H1 (cell line): ENCODE measurements at places on chromosomes 4 and X. TPM values are rescaled to one million over a fixed set of nuclear protein-coding genes. Genes with fewer than 3 reads are reported as not detected.

- no peak overlapping the region for H3K4me3 ChIP-seq
- no peak for DNase-seq
- peaks cover 3% of the 10 kb centered on the region; the same call in 1 of the 2 replicates for H3K4me1 ChIP-seq
- H3K36me3 ChIP-seq = no peaks in the 10 kb centered on the region
- no peak overlapping the region for H3K27ac ChIP-seq
- no peaks in the 10 kb centered on the region; the same call in 1 of the 2 replicates for H3K27me3 ChIP-seq
Measured at GRCh38 chr4:5018096-5018495, 1.2 kb downstream of the CYTL1 start.

DNA sequence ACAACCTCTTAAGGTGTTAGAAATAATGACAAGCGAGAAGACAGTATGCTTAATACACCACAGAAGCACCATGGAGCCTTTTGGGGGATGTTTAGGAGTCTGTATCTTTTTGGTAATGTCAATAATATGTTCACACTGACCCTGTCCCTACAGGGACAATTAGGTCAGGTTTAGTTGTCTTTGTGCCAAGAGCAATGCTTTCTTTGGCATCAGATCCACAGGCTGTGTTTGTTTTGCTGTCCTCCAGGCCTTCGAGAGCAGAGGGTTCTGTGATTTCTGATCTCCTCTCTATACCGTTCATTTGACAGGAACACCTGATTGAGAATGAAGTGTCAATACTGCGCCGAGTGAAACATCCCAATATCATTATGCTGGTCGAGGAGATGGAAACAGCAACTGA, 153.8 kb downstream of the DCLK2 start:
- no peak for DNase-seq
- no peaks in the 10 kb centered on the region for H3K27me3 ChIP-seq
- H3K27ac ChIP-seq = no peak overlapping the region
- H3K36me3 ChIP-seq = no peaks in the 10 kb centered on the region
- no peak overlapping the region for H3K4me3 ChIP-seq
- H3K4me1 ChIP-seq = 0 out of 2 replicates have a peak, but pooled peaks cover 3% of the 10 kb centered on the region

Gene ANOS1
- polyA plus RNA-seq = 20.6 and 34.4 TPM in 2 replicates

DNA sequence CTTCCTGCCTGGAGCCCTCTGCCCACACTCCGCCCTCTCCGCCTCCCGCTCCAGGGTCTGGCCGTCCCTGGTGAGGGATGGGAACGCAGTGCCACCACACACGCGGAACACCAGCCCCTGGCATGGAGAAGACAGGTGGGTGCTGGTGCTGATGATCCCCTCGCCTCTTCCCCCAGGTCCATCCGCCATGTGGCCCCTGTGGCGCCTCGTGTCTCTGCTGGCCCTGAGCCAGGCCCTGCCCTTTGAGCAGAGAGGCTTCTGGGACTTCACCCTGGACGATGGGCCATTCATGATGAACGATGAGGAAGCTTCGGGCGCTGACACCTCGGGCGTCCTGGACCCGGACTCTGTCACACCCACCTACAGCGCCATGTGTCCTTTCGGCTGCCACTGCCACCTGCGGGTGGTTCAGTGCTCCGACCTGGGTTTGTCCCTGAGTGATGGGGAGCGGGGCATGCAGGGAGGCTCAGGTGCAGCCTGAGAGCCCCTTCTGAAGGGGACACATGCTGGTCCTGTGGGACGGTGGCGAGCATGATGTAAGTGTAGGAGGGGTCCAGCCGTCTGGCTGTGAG, 9.8 kb downstream of the BGN start:
- H3K4me3 ChIP-seq = no peak overlapping the region
- H3K27ac ChIP-seq = no peak overlapping the region
- DNase-seq = no peak
- no peaks in the 10 kb centered on the region for H3K27me3 ChIP-seq

GRCh38 chr4:123659730-123660129, 263.1 kb downstream of the SPRY1 start:
- no peaks in the 10 kb centered on the region for H3K4me1 ChIP-seq
- DNase-seq = no peak
- no peak overlapping the region for H3K4me3 ChIP-seq

DNA sequence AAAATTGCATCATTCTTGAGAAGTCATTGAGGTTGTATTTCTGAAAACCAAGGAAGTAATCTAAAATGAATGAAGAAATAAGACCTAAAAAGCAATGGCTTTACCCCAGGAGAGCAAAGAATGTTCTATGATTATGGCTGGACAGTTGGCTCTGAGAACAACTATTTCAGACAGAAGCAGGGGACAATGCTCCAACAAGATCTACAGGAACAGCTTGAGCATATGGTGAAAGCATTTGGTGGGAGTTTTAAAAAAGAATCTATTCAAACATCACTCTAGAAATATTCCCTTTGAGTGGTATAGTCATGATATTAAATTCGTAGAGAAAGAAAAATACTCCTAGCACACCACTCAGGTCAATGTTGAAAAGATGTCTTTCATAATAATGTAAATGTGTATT, 26.7 kb downstream of the DYNLT3 start:
- H3K36me3 ChIP-seq = no peaks in the 10 kb centered on the region
- DNase-seq = no peak
- H3K4me3 ChIP-seq = no peak overlapping the region
- no peaks in the 10 kb centered on the region for H3K4me1 ChIP-seq
- H3K27me3 ChIP-seq = no peaks in the 10 kb centered on the region

DNA sequence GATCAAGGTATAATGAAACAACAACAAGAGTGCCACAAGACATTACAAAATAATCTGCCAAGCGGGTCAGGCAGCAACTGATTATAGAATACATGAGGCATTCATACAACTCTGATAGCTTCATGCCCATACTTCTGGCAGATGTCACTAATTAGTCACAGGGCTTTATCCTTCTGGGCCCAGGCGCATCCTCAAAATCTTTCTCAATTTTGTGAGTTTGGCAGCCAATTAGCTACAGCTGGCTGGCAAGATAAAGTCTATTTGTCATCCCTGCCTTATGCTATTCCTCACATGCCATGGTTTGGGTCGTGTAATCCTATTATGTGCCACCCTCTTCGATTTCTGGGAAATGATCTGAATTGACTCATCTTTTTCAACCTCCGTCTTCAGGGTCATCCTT, 254.3 kb downstream of the PACRGL start:
- no peak overlapping the region for H3K27ac ChIP-seq
- H3K4me3 ChIP-seq = no peak overlapping the region
- DNase-seq = no peak

DNA sequence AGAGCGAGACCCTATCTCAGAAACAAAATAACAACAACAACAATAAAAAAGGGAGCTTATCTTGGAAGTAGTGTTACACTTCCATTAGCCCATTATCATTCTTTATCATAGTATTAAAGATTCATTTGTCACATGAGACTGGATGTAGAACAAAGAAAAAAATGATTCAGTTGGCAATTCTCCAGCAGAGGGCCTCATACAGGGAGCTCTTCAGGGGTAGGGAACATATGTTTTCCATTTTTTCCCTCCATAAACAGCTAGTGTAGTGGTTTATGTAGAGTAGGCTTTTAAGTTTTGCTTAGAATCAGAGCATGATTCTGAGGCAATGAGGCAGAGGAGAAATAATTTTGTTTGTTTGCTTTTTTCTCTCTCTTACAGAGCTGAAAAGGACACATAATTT, 5.8 kb downstream of the CPE start:
- no peaks in the 10 kb centered on the region for H3K36me3 ChIP-seq
- no peak overlapping the region for H3K27ac ChIP-seq
- H3K4me3 ChIP-seq = no peak overlapping the region
- no peaks in the 10 kb centered on the region for H3K4me1 ChIP-seq

DNA sequence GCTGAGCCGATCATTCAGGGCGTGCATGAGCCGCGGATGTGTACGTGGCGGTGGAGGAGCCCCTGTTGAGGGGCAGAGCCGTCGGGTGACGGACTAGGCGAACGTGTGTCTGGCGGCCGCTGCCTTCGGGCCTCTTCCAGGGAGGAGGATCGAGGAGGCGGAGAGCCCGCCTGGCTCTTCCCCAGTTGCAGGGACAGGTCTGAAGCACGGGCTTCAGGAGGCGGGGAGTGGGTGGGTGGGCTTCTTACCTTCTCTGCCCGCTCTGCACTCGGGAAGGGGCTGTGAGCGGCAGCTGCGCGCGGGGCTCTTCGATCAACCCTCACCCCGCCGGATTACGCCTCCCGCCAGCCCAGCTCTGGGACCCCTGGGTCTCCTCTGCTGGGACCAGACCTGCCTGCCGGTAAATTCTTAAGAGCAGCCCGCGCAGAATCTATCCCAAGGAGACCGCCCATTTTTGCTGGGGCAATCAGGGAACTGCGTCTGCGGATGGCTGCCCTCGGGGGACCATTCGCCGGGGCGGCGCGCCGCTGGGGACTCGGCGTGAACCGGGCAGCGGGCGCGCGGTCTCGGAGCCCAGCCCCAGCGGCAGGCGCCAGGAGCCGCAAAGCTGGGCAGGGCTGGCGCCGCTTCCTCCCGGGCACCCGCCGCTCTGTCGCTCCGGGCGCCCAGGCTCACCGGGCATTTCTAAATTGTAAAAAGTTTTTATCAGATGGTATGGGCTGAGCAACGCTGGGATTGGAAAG, 4.9 kb downstream of the PLAC8 start:
- H3K4me1 ChIP-seq = peaks cover 5% of the 10 kb centered on the region
- no peaks in the 10 kb centered on the region for H3K36me3 ChIP-seq
- H3K27me3 ChIP-seq = peaks cover 5% of the 10 kb centered on the region
- H3K27ac ChIP-seq = no peak overlapping the region; the same call in 1 of the 2 replicates
- no peak for DNase-seq

- H3K27ac ChIP-seq = no peak overlapping the region
- H3K27me3 ChIP-seq = no peaks in the 10 kb centered on the region
- no peak overlapping the region for H3K4me3 ChIP-seq
- H3K36me3 ChIP-seq = no peaks in the 10 kb centered on the region
Measured at GRCh38 chr4:39178706-39179105, 3.6 kb upstream of the WDR19 start.

- H3K27me3 ChIP-seq = no peaks in the 10 kb centered on the region
- H3K27ac ChIP-seq = no peak overlapping the region
Measured at GRCh38 chr4:113638562-113638832, 123.0 kb downstream of the CAMK2D start.

- H3K4me3 ChIP-seq = peak overlapping the region; percentile 77
- no peaks in the 10 kb centered on the region for H3K27me3 ChIP-seq
- no peak overlapping the region for H3K27ac ChIP-seq
- H3K4me1 ChIP-seq = peaks cover 3% of the 10 kb centered on the region
Measured at GRCh38 chrX:48475296-48475695, 703 bp upstream of the FTSJ1 start.

GRCh38 chr4:8615921-8616787, 23.6 kb downstream of the CPZ start:
- H3K4me1 ChIP-seq = no peaks in the 10 kb centered on the region
- no peaks in the 10 kb centered on the region for H3K27me3 ChIP-seq
- no peak for DNase-seq
- no peak overlapping the region for H3K27ac ChIP-seq
- no peak overlapping the region for H3K4me3 ChIP-seq
- no peaks in the 10 kb centered on the region; the same call in 1 of the 2 replicates for H3K36me3 ChIP-seq
